ENCODE measurements at places on chromosomes 7 and 10.

GRCh38 chr7:121473645-121474300 is 77.7 kb upstream of the FAM3C start:
- H3K27me3 ChIP-seq, result no peaks in the 10 kb centered on the region
- H3K27ac ChIP-seq, result no peak overlapping the region
- H3K4me3 ChIP-seq, result no peak overlapping the region
- no peaks in the 10 kb centered on the region for H3K4me1 ChIP-seq

GRCh38 chr7:84913731-84914130 is 273.1 kb downstream of the SEMA3D start:
- no peak for DNase-seq
- H3K27me3 ChIP-seq, result no peaks in the 10 kb centered on the region
- no peak overlapping the region for H3K27ac ChIP-seq
- H3K36me3 ChIP-seq, result no peaks in the 10 kb centered on the region
- H3K4me3 ChIP-seq, result no peak overlapping the region

DNA sequence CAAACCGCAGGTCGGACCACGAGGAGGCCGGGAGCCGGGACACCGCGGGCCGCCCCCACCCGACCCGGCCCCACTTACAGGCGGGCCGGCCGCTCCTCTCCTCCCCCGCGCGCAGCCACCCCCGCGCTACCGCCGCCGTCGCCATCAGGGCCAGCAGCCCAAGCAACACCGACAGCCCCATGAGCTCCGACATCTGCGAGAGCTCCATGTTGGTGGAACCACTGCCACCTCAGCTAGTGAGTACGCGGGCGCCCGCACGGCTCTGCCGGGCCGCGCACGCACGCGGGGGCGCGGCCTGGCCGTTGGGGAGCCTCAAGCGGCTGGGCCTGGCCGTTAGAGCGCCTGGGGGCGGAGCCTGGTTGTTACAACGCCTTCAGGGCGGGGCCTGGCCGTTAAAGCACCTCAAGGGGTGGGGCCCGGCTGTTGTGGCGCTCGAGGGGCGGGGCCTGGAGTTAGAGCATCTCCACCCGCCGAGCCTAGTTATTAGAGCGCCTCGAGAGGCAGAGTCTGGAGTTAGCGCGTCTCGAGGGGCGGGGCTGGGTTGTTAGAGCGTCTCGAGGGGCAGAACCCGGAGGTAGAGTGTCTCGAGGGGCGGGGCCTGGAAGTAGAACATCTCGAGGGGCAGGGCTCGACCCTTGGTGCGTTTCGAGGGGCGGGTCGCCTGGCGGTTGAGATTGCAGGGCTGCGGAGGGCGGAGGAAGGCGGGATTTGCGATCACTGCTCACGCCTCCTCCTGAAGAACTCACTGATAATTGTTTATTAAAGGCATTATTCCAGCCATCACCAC is at the start of gene TBL2:
TBL2 (minus strand) TSS at position 238 of the 787 bp plus-strand sequence; CDS start at position 208, 30 bp downstream.
- peaks cover 9% of the 10 kb centered on the region for H3K36me3 ChIP-seq
- H3K4me1 ChIP-seq, result no peaks in the 10 kb centered on the region
- H3K27me3 ChIP-seq, result no peaks in the 10 kb centered on the region
- H3K4me3 ChIP-seq, result peak within 1 kb of the TSS; percentile 92
- peak within 1 kb of the TSS; percentile 85 for H3K27ac ChIP-seq

DNA sequence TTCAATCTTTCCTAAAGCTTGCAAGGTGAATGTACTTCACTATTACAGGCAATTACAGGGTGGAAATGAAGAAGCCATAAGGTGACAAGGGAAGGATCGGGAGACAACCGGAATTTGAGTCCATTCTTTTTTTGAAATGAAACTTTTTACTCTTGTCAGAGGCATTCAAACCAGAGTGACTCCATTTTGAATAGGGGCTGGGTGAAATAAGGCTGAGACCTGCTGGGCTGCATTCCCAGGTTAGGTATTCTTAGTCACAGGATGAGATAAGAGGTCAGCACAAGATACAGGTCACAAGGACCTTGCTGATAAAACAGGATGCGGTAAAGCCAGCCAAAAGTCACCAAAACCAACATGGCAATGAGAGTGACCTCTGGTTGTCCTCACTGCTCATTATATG is 363.3 kb downstream of the TYW1 start:
- H3K27ac ChIP-seq, result no peak overlapping the region
- H3K4me1 ChIP-seq, result no peaks in the 10 kb centered on the region
- no peaks in the 10 kb centered on the region for H3K27me3 ChIP-seq
- H3K36me3 ChIP-seq, result no peaks in the 10 kb centered on the region

- no peaks in the 10 kb centered on the region for H3K4me1 ChIP-seq
- H3K4me3 ChIP-seq, result no peak overlapping the region
- H3K27ac ChIP-seq, result no peak overlapping the region
- H3K36me3 ChIP-seq, result no peaks in the 10 kb centered on the region
Measured at GRCh38 chr10:116826803-116827202, 22.5 kb upstream of the ENO4 start.

DNA sequence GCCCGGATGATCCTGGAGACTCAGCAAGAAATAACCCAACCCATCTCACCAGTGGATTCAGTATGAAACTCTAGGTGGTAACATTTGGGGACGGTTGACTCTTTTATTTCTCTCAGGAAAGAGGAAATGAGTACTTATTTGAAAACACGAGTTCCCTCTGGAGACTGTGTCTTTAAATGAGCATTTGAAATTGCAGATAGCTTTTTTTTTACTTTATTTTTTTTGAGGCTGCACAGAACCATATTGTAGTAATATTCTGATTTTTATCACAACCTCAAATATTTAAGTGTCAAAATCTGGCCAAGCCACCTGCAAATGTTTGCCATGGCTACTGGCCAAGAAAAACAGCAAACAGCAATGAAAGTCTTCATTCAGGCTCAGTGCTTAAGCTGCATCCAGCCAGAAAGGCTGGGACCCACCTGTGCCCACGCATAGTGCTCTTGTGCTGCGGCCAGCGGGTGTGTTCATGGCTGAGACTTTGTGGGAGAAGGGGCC is 160.8 kb downstream of the CREB5 start:
- no peak overlapping the region for H3K27ac ChIP-seq
- no peaks in the 10 kb centered on the region for H3K27me3 ChIP-seq
- no peaks in the 10 kb centered on the region for H3K4me1 ChIP-seq
- H3K36me3 ChIP-seq, result no peaks in the 10 kb centered on the region
- H3K4me3 ChIP-seq, result no peak overlapping the region
- peak; percentile 56 for DNase-seq

DNA sequence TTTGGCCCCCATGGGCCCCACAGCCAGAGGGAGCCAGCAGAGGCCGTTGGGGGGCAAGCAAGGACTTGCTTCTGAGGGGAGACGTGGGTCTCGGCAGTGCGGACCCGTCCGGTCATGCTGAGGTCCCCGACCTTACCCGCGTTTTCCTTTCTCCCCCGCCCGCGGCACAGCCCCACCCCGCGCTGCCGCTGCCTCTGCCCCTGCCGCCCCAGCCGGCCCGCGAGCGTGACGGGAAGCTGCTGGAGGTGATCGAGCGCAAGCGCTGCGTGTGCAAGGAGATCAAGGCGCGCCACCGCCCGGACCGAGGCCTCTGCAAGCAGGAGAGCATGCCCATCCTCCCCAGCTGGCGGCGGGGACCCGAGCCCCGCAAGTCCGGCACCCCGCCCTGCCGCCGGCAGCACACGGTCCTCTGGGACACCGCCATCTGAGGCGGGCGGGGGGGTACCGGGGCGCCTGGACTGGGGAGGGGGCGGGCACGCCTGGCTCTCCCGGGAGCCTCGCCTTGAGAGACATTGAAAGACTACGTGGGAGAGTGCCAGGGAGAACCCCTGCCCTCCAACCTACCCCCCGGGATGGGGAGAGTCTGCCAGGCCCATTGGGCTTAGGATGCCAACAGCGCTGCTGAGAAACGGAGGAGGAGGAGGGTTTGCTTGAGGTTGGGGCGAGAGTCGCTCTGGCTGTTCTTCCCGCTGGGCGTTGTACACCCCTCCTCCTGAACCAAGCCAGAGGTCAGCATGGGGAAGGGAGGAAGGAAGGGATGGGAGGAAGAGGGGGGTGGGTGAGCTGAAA is 9.9 kb downstream of the NYAP1 start:
- H3K27ac ChIP-seq, result no peak overlapping the region
- H3K4me1 ChIP-seq, result no peaks in the 10 kb centered on the region
- H3K27me3 ChIP-seq, result no peaks in the 10 kb centered on the region
- no peak for DNase-seq
- H3K36me3 ChIP-seq, result no peaks in the 10 kb centered on the region
- H3K4me3 ChIP-seq, result peak overlapping the region; percentile 32

GRCh38 chr10:96588060-96588554 is 1.3 kb upstream of the TM9SF3 start:
- no peaks in the 10 kb centered on the region for H3K27me3 ChIP-seq
- DNase-seq, result no peak
- peak overlapping the region; percentile 98 for H3K4me3 ChIP-seq
- H3K27ac ChIP-seq, result peak overlapping the region; percentile 99
- H3K36me3 ChIP-seq, result no peaks in the 10 kb centered on the region

DNA sequence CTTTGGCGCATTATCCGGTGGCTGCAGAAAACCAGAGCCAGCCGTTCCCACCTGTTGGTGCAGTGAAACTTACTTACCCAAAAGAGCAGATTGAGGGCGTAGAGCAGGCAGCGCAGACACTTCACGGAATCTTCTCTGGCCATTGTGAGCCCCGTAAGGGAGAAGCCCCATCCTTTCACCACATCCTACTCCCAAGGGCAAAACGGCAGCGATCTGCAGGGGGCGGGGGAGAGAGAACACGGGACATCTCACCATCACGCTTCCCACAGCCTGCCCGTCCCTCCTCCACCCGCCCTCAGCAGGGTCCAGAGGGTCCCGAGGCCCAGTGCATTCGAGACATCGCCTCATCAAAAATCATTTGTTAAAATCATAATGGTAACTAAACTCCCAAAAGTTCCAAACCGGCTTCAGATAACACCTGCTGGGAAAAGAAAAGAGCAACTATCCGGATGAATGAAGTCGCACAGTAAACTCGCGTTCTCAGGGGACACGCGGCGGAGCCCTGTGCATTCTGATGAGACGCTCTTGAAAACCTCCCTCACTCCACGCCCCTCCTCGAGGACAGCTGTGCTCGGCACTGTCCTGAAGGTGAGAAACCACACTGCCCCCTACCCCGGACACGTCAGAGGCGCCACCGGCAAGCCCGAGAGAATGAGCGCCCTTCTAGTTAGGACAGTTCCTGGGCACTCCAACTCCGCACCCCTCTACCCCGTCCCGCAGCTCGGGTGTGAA is 1.2 kb downstream of the TSPAN12 start:
- H3K36me3 ChIP-seq, result no peaks in the 10 kb centered on the region
- H3K4me3 ChIP-seq, result peak overlapping the region; percentile 76
- no peaks in the 10 kb centered on the region for H3K4me1 ChIP-seq
- no peak for DNase-seq
- H3K27ac ChIP-seq, result peak overlapping the region; percentile 74

- no peaks in the 10 kb centered on the region for H3K4me1 ChIP-seq
- no peak overlapping the region for H3K27ac ChIP-seq
- no peaks in the 10 kb centered on the region for H3K27me3 ChIP-seq
- no peak overlapping the region for H3K4me3 ChIP-seq
- H3K36me3 ChIP-seq, result no peaks in the 10 kb centered on the region
Measured at GRCh38 chr7:70492625-70493024, 639.3 kb upstream of the GALNT17 start.

- H3K27ac ChIP-seq, result peak overlapping the region; percentile 68
- DNase-seq, result peak; percentile 60
- no peaks in the 10 kb centered on the region for H3K27me3 ChIP-seq
- H3K36me3 ChIP-seq, result no peaks in the 10 kb centered on the region
- no peak overlapping the region for H3K4me3 ChIP-seq
Measured at GRCh38 chr10:17923728-17924127, 28.0 kb upstream of the SLC39A12 start.

DNA sequence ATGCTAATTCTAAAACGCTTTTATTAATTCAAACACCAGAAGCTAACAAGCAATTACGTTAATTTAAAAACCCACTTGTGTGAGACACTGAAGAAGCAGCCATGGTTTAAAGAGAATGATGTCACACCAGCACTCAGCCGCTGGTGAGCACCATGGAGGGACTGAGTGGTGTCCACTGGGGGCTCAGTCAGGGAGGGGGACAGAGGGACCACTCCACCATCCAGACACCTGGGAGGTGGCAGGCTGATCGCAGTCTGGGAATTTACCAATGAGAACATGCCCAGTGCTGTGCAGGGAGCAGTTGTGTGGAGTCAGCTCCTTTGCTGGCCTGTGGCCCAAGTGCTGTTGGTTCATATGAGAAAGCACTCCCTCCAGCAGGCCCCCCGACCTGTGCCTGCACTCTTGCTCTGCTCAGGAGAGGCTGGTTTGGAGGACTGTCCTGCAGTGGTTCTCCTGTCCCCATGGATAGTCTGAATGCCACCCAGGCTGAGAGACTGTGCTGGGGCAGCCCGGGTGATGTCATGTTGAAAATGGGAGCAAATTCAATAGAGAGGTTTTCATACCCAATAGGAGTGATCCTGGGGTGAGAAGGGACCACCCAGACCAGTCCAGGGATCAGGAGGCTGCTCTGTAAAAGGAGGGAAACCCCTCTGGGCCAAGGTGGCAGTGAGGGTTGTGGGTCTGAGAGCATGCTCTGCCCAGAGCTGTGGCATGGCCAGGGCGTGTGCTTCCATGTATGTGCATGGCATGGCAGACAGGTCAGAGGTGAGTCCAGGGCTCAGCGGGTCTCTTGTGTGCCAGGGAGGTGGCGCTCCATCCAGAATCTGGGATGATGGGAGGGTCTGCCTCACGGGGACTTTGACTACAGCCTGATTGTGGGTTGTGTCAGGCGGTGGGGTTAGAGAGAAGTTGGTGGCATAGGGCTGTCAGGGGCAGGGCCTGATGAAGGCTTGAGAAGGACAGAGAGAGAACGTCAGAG is 12.7 kb downstream of the ADCY1 start:
- H3K27me3 ChIP-seq, result no peaks in the 10 kb centered on the region
- no peak for DNase-seq
- H3K36me3 ChIP-seq, result no peaks in the 10 kb centered on the region
- no peak overlapping the region for H3K27ac ChIP-seq
- H3K4me1 ChIP-seq, result no peaks in the 10 kb centered on the region

- H3K4me3 ChIP-seq, result no peak overlapping the region
- no peak for DNase-seq
- no peaks in the 10 kb centered on the region for H3K27me3 ChIP-seq
- no peaks in the 10 kb centered on the region for H3K36me3 ChIP-seq
Measured at GRCh38 chr7:105130580-105130979, 116.6 kb downstream of the KMT2E start.

- H3K27ac ChIP-seq, result no peak overlapping the region
- H3K4me3 ChIP-seq, result no peak overlapping the region
- no peaks in the 10 kb centered on the region for H3K27me3 ChIP-seq
- H3K4me1 ChIP-seq, result no peaks in the 10 kb centered on the region
- no peaks in the 10 kb centered on the region for H3K36me3 ChIP-seq
Measured at GRCh38 chr10:50884302-50884701, 1.1 kb downstream of the A1CF start.

- no peaks in the 10 kb centered on the region for H3K36me3 ChIP-seq
- no peak for DNase-seq
- H3K4me1 ChIP-seq, result no peaks in the 10 kb centered on the region
- H3K27ac ChIP-seq, result no peak overlapping the region
- no peak overlapping the region for H3K4me3 ChIP-seq
Measured at GRCh38 chr7:140621401-140622021, 19.1 kb downstream of the DENND2A start.

DNA sequence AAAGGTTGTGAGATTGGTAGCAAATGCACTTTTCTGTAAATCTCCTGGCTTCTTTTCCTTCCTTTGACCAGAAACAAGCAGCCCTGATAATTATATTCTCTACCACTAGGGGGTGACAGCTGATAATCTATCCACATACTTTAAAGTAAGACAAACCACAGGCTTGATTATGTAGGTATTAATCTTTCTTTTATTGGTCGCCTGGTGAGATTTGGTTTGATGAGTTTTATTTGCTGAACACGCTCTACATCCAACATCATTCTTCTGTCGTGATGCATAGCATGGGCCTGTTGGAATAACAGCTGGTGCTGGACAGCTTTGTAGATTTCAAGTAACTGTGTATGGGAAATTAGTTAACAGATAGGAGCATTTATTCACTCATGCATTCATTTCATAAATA is 63.5 kb downstream of the ZNF365 start:
- no peaks in the 10 kb centered on the region for H3K36me3 ChIP-seq
- no peak overlapping the region for H3K4me3 ChIP-seq
- H3K4me1 ChIP-seq, result no peaks in the 10 kb centered on the region

- H3K4me1 ChIP-seq, result no peaks in the 10 kb centered on the region
- H3K4me3 ChIP-seq, result peak overlapping the region; percentile 88
Measured at GRCh38 chr10:5976512-5977470, 552 bp downstream of the IL15RA start.

All from breast epithelium (tissue), 4 donors.